ENCODE measurements at places on chromosomes 12 and 14.

DNA sequence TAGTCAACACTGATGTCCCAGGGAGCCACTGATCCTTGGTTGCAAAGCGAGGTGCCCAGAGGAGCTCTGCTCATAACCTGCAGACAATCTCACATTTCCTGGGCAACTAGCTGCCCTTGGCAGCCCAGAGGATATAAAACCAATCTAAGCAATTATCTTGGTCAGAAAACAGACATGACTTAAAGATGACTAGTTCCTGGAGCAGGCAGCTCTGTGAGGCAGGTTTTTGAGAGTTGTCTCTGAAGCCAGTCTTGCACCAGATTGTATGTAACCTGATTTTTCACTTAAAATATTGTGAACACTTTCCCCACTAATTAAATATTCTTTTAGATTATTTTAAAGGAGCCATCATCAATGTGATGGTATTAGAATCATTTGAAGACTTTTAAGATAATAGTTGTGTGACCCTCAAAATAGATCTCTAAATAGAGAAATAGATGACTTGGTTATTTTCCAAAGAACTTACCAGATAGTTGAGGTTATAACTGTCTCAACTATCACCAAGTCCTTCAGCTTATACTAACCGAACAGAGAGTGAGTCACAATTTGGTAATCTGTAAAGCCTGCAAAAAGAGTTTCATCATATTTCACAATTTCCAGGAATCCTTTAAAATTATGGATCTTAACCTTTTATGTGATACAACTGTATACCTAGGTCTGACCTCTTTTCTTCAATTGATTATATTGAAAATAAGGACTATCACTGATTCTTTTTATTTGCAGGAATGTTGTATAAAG lies 75.9 kb downstream of the LIN7A start:
- no peak for DNase-seq

GRCh38 chr12:49338830-49339463 lies 2.0 kb upstream of the C1QL4 start:
- DNase-seq = no peak

DNA sequence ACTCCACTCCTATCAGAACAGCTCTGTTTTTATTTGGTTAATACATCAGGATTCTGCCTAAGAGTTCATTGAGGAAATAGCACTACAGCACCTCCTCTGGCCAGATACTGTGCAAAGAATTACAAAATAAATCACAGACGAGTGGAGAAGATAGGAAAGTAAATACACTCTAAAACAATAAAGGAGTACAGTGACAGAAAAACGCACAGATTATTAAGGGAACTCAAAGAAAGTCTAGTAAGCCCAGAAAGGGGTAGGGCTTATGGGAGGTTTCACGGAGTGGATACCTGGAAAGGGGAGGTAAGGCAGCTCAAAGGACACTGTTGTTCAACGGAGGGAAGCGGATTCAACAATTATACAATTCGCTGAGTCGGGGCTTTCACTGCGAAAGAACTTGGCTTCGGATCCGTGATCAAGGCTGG lies 5.5 kb downstream of the OR10AD1 start:
- DNase-seq = no peak

GRCh38 chr12:53179687-53180219 lies 769 bp upstream of the ZNF740 start:
- no peak for DNase-seq

DNA sequence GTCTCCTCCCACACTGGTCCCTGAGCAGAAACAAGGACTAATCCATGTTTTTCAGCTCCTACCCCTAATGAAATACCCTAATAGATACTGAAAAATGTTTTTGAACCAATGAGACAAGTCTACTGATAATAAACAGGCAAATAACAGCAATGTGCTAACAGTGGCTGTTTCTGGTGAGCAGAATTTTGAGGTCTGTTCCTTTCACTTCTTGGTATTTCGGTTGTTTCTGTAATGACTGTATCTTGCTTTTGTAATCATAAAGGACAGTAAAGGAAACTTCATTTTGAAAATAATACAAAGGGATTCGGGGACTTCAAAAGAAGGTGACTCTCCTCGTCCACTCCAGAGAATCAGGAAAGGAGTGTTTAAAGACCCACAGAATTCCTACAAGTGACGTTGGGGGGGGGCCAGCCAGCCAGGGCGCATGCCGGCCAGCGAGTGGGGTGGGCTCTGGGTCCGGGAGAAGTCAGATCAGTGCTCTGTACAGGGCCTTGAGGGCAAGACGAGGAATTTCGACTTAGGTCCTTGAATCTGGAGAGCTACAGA lies 1.1 kb upstream of the CD9 start:
- no peak for DNase-seq

DNA sequence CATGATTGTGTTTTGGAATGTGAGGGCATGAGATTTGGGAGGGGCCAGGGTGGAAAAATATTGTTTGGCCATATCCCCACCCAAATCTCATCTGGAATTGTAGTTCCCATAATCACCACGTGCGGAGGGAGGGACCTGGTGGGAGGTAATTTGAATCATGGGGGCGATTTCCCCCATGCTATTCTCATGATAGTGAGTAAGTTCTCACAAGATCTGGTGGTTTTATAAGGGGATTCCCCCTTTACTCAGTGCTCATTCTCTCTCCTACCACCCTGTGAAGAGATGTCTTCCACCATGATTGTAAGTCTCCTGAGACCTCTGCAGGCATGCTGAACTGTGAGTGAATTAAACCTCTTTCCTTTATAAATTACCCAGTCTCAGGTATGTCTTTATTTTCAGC lies 15.7 kb downstream of the OR10P1 start:
- no peak for DNase-seq

DNA sequence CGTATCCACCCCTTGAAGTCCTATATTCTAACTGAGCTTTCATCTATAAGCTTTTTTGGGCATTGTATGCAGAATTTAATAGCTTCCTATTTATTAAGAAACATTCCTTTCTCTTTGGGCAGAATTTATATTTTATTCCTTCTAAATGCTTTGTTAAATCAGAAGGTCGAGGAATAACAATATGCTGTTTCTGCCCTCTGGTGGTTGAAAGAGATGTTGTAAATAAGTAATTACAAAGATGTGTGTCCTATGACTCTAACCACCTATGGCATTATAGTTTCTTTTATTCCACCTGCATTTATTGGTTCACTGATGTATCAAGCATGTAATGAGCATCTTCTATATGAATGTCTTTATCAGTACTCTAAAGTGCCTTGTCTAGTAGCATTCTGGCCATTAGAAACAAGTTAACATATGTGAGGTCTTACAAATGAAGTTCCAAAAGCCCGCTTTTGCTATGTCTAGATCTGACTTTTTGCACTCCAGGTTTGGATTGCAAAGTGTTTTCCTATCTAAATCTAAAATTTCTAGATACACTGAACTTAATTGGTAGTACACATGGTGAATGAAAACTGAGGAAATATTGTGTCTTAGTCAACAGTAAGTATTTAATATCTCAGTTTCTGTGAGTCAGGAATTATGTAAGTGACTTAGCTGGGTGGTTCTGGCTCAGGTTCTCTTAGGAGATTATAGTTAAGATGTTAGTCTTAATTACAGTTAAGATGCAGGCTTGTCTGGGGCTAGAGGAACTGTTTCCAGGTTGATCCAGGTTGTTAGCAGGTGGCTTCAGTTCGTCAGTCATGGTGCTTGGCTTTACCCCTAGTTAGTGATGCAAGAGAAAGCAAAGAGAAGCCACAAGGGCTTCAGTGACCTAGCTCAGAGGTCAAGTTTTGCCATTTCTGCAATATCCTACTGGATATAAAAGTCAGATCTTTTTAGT lies 57.5 kb downstream of the PLEKHA5 start:
- no peak for DNase-seq

GRCh38 chr12:39763890-39764169 lies 144.2 kb upstream of the ABCD2 start:
- no peak for DNase-seq

- no peak for DNase-seq
Observed at GRCh38 chr14:53542732-53543131, 389.6 kb upstream of the DDHD1 start.

DNA sequence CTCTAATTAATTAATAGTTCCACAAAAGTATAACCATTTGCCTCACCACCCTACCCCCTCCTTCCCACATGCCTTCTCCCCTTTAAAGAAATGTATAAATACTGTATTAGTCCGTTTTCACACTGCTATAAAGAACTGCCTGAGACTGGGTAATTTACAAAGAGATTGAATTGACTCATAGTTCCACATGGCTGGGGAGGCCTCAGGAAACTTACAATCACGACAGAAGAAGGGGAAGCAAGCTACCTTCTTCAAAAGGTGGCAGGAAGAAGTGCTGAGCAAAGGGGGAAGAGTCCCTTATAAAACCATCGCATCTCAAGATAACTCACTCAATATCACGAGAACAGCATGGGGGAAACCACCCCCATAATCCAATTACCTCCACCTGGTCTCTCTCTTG lies 8.2 kb upstream of the RESF1 start:
- no peak for DNase-seq

DNA sequence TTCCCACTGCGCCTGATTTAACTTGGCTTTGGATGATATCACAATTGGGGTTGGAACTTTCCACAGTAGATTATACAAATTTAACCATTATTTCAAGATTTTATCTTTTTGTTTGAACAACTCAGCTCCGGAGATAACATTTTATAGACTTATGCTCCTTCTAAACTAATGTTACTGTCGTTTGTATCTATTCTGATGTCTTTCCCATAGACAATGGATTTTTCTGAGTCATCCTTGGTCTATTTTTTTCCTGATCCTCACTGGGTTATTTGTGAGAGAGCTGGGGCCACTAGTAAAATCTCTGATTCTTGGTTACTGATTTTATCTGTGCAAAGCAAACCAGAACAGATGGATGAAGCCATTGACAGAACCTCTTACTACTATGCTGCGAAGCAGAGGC lies 175.1 kb downstream of the SLC38A4 start:
- DNase-seq = no peak

DNA sequence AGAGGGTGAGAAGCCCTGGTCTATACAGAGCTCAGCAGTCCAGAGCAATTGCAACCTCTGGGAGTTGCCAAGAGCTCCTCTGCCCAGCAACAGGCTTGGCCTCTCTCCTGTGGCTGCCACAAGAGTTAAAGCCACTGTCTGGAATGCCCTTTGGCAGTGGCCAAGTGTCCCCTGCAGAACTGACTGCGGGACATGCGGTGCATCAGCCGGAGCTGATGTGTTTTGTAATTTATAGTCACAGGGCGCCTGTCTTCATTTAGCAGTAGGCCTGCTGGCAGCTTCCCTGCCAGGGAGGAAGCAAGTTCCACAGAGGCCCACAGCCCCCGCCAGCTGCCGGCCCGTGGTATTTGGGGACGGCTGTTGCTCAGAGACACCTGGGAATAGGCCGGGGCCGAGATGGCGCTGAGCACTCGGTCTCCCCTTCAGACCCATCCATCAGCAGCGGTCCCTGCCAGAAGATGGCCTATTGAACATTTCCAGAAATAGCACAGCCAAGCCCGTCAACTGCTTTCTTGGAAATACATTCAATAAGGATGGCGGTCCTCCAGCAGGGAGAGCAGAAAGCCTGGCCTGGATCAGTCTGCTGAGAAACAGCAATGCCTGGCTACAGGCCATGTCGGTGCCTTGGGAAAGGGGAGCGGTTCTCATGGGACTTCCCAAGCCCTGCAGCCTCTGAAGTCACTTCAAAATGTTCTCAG lies 217.4 kb downstream of the CRADD start:
- DNase-seq = no peak

DNA sequence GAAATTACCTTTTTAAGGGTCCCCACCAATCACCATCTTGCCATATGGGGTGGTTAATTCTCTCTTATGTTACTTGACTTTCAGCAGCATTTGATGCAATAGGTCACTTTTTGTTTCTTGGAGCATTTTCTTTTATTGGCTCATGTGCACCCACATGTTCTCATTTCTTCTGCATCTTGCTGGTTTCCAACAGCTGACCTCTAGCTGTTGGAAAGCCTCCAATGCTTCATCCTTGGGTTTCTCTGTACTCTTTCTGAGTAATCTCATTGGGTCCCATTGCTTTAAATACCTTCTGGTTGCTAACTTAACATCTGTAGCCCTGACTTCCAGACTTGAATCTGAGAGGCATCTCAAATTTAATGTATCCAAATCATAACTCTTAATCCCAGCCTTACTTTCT lies 116.8 kb downstream of the CRADD start:
- no peak for DNase-seq

DNA sequence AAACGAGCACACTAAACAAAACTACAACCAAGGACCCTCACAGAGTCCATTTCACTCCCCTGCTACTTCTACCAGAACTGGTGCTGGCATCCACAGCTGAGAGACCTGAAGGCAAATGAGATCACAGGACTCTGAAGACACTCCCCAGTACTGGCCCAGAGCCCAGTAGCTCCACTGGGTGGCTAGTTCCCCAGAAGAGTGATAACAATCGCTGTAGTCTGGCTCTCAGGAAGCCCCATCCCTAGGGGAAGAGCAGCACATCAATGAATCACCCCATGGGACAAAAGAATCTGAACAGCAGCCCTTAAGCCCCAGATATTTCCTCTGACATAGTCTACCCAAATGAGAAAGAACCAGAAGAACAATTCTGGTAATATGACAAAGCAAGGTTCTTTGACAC lies 190.7 kb upstream of the BMP4 start:
- DNase-seq = no peak

DNA sequence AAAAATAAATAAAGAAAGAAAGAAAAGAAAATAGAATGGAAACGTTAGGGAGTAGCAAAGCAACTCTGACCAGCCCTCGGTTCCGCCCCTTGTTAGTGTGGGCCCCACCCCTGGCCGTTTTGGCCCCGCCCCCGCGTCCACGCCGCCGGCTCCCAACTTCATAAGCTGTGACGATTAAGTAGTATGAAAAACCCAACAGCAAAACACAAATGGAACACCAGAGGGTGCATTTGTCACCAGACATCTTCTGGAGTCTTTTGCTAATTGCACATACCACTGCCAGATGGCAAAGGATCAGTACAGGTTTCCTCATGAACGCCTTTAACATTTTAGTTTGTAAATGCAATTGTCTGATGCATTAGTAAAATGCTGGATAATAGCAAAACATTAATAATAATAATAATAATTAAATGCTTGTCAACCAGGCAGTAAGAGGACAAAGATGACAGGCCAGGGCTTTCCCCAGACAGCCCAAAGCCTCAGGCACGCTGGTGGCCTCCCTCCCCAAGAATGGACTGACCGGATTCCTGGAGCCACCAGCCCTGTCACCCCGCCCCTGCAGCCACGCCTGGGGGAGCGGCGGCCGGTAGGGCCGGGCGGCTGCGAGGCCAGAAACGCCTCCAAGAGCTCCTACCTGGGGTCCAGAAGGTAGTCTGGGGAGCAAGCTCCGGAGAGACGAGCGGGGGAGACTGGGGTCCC lies 23.6 kb downstream of the HSP90AA1 start:
- peak; percentile 59 for DNase-seq

DNA sequence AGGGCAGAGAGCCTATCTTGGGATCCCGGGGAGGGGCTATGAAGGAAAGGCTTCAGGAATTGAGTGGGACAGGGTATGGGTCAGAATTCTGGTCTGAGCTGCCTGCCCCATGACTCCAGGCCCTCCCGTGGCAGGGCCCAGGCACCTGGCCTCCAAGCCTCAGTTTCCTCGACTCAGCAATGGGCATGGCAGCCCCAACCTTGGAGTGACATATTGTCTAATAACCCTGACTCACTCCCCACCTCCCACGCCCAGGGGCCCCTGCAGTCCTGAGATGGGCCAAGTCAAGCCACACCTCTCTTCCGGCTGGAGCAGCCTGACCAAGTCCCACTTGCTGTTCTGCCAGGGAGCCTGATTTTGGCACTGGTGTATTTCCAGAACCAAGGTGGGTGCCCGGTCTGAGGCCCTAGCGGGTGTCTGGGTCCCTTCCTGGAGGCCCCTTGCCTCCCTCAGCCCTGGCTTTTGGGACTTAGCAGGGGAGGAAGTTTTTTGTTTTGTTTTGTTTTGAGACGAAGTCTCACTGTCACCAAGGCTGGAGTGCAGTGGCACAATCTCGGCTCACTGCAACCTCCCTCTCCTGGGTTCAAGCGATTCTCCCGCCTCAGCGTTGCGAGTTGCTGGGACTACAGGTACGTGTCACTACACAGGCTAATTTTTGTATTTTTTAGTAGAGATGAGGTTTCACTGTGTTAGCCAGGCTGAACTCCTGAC lies 40.3 kb upstream of the RCOR1 start:
- no peak for DNase-seq
